ENCODE measurements at places on chromosomes 3 and 15.

DNA sequence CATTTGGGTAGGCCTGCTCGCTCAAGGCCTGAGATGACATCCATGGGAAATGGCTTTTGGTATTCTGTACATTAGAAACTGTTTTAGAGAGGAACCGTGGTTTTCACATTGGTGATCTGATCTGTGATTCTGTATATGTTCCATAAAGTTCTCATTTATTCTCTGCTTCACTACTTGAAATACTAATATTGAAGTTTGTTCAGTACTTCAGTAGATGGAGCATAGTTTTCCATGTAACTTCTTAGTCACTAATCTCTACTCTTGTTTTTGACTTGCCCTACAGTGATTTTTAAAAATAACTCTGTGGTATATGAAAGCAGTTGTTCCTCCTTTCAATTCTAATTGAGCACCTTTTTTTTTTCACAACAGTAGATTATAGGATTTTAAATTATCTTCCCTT lies 66.5 kb downstream of the MBNL1 start:
- DNase-seq = no peak

DNA sequence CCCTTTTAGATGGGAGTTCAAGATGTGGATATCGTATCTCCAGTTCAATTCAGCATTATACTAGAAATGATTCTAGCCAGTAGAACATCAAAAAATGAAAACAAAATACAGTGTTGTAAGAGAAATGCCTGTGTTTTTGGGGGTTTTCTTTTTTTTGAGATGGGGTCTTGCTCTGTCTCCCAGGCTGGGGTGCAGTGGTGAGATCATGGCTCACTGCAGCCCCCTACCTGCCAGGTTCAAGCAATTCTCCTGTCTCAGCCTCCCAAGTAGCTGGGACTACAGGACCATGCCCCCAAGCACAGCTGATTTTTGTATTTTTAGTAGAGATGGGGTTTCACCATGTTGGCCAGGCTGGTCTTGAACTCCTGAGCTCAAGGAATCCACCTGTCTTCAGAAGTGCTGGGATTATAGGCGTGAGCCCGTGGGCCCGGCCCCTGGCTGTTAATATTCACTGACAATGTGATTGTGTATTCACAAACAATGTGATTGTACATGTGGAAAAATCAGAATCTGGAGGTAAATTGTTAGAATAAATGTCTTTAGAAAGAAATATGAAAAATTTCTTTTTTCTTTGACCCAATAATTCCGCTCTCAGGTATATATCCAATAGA lies 59.0 kb downstream of the ARIH1 start:
- DNase-seq = no peak

- DNase-seq = peak; percentile 14
Observed at GRCh38 chr15:94225616-94226015, 5.7 kb upstream of the MCTP2 start.

DNA sequence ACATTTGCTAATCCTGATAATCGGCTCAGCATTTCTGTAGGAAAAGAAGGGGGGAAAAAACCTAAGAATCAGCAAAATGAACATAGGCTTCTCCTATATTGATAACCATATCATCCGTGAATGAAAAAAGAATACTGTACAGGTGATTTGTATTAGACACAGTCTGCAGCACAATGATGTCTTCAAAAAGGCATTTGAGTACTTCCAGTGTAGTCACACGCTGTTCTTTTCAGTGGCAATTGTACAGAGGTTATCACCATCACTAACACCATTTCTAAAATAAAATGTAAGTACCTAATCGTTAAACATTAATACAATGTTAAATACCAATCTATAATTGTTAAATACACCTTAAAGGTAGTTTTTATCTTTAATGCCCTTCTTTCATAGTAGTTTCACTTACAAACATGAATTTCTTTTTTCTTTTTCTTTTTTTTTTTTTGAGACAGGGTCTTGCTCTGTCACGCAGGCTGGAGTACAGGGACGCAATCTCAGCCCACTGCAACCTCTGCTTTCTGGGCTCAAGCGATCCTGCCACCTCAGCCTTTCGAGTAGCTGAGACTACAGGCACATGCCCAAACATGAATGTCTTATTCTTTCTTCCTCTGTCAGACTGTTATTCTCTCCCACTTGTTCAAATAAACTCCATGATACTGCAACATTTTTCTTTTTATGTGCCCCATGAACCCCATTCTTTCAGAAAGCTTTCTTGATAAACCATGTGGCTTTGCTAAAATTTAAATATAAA lies 18.4 kb downstream of the GOLGB1 start:
- DNase-seq = no peak

DNA sequence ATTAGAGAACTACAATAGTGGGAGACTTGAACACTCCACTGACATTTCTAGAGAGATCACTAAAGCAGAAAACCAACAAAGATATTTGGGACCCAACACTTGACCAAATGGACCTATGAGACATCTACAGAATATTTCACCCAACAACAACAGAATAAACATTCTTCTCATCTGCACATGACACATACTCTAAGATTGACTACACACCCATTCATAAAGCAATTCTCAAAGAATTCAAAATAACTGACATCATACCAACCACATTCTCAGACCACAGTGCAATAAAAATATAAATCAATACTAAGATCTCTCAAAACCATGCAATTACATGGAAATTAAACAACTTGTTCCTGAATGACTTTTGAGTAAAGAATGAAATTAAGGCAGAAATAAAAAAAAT lies 473.7 kb downstream of the LPP start:
- peak; percentile 14 for DNase-seq

- no peak for DNase-seq
Observed at GRCh38 chr15:43527016-43527801, 9.8 kb downstream of the MAP1A start.

- DNase-seq = no peak
Observed at GRCh38 chr3:196378146-196378841, 40.1 kb upstream of the TM4SF19 start.

DNA sequence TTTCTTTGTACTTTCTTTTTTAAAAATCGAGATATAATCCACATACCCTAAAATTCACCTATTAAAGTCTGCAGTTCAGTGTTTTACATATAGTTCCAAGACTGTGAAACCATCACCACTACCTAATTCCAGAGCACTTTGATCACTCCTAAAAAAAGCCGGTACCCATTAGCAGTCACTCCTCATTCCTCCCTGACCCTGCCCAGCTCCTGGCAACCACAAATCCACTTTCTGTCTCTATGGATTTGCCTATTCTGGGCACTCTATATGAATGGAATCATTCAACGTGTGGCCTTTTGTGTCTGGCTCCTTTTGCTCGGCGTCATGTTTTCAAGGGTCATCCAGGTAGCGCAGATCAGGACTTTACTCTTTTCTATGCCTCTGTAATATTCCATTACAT lies 17.3 kb downstream of the TRPM1 start:
- no peak for DNase-seq

DNA sequence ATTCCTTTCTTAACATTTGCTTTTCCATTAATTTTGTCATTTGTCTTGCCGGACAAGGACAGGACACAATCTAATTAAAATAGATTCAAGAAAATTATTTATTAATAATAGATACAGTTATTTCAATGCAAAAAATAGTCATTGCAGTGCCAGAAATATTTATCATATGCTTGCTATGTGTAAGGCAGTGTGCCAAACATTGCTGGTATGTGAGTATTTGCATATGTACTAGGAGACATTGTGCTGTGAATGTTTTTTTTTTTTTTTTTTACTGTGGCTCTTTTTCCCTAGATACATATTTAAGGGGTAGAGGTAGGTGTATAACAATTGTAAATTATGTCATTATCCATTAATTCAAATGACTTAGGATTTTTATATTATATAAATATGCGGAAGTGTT lies 23.3 kb downstream of the SPRED1 start:
- no peak for DNase-seq

DNA sequence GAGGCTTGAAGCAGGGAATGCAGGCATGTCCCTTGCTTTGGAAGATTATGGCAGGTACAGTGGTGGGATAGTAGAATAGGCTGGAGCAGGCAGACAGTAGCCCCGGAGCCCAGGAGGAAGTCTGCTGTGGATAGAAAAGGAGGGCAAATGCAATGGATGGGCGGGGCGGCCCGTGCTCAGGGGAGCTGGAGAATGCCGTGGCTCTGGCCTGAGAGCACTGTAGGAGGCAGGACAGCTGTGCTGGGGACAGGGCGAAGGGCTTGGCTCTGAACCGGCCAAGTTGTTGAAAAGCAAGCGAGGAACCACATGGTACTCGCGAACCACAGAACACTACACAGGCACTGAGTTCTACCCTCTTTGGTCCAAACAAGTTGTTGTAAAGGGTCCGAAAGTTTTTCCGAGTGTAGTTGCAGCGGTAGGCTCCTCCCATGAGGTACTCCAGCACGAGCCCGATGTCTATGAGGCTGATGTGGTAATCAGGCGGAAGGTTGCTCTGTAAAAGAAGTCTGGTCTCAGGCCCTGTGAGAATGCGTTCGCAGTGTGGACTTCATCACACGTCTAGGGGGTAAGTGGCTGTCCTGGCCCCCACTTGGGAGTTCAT lies 54.7 kb downstream of the TRPM1 start:
- DNase-seq = no peak

DNA sequence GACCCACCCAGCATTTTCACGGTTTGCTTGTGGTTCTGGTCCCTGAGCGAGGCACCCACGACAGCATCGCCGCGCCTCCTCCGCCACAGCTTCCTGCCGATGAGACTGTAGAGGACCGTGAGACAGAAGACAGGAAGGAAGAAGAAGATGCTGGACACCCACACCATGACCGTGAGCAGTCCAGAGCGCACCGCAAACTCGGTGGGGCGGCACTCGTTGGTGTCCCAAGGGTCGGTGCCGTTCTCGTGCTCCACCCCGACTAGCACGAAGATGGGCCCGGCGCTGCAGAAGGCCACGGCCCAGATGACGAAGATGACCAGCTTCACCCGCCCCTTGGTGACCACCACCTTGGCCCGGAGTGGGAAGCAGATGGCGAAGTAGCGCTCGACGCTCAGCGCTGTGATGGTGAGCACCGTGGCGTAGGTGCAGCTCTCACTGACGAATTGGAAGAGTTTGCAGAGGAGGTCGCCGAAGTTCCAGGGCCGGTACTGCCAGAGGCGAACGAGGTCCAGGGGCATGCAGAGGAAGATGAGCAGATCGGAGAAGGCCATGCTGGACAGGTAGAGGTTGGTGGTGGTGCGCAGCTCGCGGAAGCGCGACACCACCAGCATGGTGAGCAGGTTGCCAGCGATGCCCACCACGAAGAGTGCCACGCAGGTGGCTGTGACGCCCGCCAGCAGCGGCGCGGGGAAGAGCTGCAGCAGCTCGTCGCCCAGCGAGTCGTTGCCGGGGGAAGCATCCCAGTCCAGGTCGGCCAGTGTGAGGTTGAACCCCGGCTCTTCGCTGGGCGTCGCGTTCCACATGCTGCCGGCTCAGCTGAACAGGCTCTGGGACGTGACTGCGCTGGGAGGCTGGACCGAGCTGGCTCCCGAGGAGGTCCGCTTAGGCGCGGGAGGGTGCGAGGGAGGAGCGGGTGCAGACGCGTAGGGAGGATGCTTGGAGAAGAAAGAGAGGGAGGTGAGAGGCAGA lies at the start of gene GHSR:
TSS of gene GHSR (minus strand) at position 846 of the 969 bp plus-strand sequence. CDS start at position 803, 43 bp downstream.
- peak; percentile 12 for DNase-seq

DNA sequence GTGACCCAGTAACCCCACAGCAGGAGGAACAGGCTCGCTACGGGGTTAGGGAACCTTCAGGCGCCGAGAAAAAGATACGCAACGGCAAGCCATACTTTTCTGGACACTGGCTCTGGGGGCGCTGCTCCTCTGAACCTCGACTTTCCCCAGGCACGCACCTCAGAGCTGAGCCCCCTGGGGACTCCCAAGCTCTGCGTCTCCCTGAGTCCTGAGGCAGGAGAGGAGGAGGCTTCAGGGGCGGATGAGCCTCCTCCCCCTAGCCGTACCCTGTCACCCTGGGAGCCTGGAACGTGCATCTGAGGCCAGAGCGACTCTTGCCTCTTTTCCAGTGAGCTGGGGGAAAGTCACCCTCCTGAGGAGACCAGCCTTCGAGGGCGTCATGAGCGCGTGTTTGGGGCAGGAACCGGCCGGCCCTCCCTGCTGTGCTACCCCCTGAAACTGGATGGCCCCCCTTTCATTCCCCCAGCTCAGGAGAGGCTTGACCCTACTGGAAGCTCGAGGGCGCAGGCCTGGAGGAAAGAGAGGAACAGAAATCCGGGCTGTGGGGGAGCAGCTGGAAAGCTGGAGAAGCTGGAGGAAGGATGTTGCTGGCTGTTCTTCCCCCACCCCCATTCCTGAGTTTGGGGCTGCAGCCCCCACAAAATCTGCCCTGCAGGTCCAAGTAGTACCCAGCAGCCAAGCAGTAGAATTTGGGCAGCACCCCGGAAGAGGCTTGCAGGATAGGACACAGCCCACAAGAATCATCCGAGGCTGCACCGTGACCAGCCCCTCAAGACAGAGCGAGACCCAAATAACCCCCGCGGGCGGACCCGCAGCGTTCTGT lies 25.1 kb upstream of the POLG start:
- no peak for DNase-seq

DNA sequence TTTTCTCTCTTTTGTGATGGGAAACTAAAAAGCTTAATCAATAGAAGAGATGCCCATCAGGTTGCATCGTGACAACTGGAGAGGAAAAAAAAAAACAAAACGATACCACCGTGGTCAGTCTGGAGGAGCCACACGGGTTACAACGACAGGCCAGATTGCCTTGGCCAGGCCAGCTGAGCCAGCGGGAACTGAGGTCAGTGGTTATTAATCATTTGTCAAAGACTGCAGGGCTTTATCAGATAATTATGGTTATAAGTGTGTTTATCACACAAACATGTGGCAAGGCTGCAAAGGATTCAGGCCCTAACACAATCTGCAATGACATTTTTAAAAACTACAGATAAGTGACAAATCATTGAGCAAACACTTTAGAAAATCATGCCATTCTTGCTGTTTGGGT lies 135.0 kb upstream of the FAM3D start:
- DNase-seq = no peak

DNA sequence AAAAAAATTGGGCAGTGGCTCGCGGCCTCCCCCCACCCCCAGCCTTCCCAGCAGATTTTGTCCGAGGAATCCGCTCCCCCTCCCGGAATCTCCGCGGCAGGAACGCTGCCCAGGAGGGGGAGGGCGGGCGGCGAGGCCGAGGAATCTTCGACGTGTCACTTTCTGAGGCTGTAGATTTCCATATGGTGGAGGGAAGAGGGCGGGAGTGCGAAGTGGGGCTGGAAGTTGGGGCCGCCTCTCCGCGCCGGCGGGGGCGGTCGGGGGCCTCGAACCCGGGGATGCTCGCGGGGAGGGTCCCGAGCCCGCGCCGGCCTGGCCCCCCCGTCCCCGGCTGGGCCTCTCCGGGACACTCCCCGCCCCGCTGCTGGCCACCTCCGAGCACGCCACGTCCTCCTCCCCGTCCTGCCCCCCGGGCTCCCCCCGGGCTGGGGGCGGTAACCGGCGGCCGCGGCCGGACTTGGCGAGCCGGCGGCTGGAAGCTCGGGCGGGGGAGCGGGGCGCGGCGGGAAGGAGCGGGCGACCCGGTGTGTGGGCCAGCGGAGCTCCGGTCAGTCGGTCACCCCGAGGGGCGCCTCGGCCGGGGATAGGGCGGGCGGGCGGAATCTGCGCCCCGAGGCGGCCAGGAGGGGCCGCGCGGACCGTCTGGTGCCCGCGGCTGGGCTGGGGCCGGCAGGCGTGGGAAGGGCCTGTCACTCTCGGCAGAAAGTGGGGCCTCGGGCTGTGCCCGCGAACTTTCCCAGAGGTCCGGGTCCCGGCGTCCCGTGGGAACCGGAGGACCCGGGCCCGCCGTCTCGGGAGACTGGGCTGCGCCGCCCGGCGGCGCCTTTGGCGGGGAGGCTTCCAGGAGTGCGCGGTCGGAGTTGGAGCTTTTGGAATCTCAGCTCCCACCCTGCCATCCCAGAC lies 951 bp downstream of the FNDC3B start:
- DNase-seq = peak; percentile 93

Data from AG20443 (cell line).